ENCODE measurements at places on chromosomes 13 and 19.

DNA sequence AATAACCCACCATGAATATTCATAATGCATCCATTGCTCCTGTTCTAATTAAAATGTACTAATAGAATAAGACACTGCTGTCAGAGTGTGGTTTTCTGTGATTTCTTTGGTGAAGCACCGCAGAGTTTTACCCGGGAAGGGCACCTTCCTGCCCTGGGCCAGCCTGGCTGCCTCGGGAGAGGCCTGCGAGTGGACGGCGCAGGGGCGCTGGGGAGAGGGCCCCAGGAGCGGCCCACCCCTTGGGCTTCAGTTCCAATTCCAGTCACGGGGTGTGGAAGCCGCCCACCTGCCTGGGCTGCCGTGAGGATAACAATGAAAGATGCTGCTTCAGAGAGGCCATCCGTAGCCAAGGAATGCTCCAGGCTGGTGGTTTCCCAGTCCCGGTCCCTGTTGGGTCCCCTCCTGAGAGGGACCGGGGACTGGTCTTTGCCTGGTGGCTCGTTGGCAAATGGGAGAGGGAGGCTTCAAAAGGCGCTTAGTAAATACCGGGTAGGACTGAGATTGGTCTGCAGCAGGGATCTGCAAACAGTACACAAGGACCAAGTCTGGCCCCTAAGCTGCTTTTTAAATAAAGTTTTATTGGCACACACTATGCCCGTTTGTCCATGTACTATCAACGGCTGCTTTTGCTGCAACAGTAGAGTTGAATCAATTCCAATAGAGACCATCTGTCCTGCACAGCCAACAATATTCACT lies 18.0 kb downstream of the TCF3 start:
- no peak for DNase-seq

DNA sequence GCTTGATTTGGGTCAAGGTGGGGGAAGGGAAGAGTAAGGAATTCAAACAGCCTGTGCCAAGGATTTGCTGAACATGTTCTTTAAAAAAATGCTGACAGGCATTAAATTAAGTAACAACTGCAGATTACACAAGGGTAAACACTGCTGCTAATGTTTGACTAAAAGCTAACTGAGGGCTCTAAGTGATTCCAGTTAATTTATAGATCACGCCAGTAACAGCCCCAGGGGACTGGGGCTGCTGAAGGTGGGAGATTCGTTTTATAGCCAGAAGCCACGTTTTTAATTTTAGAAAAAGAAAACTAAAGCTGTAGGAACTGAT lies 321.7 kb downstream of the DLEU7 start:
- peak; percentile 77 for DNase-seq

DNA sequence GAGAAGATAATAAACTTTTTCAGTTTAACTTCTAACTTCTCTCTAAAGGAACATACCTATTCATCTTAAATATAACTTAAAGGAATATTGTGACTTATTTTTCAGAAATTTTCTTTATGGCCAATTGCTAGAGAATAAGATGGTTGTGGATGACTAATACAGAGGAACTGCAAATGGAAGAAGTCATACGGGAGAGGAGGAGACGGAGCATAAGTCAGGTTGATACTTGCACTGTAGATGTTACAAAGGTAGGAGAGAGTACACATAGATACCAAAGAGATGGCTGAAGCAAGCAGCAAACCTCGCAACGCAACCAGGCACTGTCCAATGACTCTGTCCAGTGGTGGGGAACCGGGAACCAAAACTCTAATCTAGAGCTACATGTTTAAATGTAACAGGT lies 963.4 kb downstream of the PCDH9 start:
- DNase-seq = no peak

- no peak for DNase-seq
Observed at GRCh38 chr13:21395953-21396352, 63.1 kb downstream of the ZDHHC20 start.

DNA sequence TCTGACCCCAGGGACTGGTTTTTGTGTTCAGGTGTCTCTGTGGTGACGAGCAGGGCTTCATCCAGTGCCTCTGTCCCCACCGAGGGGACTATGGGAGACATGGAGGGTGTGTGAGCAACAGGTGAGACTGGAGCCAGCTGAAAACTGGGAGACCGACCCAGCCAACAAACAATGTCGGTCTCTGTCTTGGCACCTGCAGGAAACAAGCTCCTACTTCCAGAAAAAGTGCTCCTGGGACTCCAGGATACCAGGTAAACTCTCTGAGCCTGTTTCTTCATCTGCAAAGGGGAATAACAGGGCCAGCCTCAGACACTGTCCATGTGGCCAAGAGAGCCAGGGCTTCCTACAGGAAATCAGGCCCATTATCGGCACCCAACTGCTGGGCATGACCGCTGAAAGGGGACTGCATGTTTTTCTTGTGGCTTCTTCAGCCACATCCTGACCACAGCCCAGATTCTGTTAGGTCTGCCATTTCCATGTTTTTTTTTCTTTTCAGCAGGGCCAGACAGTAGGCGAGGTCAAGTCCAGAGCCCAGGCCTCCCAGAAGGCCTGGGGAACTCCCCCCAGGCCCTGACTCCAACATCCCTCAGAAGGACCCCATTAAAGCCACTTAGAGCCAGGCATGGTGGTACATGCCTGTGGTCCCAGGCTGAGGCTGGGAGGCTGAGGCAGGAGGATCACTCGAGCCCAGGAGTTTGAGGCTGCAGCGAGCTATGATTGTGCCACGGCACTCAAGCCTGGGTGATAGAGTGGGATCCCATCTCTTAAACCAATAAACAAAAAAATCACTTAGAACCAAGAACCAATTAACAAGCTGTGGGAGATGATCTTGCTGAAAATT lies 836 bp upstream of the BST2 start:
- no peak for DNase-seq

DNA sequence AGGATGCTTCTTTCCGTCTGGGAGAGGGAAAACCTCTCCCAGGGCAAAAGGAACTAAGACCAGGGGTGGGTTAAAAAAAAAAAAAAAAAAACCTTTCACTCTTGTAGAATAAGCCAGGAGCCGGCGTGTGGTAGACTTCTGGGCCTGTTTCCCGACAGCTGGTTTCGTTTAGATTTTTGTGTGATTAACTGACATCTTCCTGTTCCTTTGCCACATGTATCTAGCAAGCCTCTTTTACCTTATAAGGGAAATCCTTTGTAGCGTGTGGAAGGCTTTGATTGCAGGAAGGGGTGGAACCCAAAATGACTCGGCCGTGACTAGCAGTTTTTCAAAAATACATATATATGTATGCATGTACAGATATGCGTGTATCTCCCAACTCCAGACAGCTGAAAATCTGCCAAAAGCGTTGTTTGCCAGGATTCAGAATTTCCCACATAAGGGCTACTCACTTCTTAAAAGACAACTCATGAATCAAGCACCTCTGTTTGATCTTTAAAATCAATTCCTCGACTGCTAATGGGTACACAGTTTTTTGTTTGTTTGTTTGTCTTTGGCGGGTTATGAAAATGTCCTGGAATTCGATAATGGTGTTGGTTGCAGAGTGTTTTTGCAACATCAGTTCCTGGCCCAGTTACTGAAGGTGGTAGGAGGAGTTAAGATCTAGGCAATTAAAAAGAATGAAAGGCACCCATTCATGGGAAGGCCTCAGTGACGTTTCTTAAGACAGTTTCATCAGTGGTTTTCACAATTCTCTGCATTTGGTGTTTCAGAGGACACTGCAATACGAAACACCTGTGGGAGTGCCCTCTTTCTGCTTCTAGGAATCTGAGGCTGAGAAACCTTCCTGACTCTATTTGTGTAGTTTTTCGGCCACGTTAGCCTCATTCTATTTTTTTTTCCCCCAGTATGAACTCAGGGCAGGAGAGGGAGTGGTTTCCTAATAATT lies 2.7 kb downstream of the TPM4 start:
- peak; percentile 92 for DNase-seq

- DNase-seq = no peak
Observed at GRCh38 chr19:3055741-3056416, 6.4 kb downstream of the TLE5 start.

DNA sequence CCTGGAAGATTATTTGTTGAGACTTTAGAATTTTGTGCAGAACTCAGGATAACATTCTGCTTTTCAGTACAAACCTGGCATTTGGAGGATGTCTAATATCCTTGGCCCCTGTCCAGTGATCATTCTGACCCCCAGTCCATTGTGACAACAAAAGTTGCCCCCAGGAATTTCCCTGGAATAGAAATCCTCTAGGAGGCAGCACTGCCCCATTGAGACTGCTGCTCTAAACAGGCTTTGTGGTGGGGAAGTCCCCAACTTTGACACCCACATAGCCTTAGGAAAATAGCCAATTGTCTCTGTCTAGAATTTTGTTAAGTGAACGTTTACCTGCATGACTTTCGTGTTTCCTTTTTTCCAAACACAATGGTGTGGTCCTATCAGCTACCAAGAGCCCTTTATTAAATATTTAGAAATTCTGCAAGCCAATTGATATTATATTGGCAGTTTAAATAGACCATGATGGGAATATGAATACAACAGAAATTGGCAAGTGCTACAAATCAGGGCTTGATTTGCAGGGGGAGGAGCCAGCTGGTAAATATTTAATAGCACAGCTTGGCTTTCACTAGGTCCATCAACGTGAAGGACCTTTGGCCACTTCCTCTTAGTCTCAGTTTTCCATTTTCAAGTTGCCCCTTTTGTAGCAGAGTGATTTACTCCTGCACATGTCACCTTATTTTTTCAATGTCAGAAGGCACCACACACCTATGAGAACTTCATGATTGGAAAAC lies 451.7 kb downstream of the EFNB2 start:
- DNase-seq = no peak

- DNase-seq = no peak
Observed at GRCh38 chr13:111577956-111578605, 257.6 kb downstream of the TEX29 start.

- DNase-seq = no peak
Observed at GRCh38 chr13:97385854-97386253, 48.1 kb upstream of the RAP2A start.

- DNase-seq = no peak
Observed at GRCh38 chr13:66659701-66660467, 570.3 kb downstream of the PCDH9 start.

DNA sequence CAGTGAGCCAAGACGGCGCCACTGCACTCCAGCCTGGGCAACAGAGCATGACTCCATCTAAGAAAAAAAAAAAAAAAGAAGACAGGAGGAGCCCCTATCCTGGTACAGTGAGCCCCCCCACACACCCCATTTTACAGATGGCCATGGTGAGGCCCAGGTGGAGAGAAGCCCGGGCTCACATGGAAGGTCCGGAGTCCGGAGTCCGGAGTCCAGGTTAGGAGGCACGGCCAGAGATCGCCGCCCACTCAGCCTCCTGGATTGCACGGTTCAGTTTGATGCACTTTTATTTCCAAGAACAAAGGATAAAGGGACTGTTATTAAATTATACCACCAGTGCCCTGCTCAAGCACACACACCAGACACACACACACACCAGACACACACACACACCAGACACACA lies 11.3 kb upstream of the BTBD2 start:
- DNase-seq = no peak

DNA sequence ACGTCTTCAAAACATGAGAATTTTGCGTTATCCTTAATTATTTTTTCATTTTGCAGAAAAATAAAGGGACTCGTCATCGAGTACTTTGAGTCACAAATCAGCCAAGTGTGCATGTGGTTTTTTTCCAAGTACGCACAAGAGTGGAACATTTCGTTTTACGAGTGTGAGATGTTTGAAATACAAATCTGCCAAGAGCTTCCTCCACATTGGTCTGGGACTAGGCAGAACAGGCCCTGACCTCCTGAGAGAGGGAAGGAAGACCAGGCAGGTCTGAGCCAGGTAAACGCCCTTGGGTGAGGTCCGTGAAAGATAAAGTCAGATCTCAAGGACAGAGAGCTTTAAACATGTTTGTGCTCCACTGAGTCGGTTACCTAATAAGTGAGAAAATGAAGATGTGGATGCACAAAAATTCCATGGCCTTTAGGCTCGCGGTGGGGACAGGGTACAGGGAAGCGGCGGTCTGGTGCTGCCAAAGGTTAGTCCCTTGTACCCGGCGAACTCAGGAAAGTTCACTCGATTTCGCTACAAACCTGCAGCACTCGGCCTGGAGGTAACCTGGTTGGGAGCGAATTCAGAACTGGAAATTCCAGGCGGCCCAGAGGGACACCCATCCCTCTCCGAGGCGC lies 473 bp upstream of the ITM2B start:
- DNase-seq = no peak

DNA sequence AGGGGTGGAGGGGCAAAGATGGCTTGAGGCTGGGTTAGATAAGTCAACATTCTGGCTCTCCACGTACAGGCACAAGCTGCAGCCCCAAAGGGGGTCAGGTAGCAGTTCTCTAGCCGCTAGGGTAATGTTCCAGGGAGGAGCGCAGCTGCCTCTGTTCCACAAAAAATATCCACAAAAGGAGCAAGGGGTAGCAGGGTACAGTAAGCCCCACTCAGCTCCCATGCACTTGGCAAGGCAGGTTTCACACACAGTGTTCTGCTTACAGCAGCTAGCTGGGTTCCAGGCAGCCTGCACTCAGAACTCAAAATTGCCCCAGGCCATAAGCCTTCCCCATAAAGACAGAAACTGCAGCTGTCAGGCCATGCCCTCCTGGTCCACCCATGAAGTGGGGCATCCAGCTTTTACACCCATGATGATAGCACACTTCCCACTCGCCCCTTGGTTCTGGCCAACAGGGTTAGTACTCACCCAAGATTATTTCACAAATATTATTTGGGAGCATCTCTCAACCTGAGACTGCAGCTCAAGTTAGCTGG lies 130.0 kb downstream of the CYSLTR2 start:
- DNase-seq = no peak

DNA sequence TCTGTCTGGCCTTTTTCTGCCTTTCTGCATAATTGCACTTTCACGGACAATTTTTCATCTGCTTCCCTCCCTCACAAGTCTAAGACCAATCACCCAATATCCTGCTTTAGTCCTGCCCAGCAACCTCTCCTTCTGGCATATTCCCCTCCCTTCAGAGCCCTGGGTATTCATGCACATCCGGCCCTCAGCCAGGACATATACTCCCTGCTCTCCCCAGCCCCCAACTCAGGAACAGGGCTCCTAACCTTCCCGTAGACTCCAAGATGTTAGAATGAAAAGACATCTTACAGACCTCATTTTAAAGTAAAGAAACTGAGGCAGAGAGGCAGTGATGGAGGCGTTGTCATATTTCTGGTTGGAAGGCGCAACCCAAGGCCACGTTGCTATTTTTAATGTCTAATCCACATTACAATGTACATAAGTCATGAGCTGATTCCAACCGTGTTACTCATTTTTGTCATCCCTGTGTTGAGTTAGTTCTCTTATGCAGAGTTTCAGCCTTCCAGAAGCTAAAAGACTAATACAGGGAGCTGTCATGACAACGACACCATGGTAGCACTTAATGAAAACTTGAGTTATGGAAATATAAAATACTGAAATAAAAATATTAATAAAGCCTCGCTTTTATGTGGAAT lies 209.2 kb downstream of the TSHZ3 start:
- no peak for DNase-seq

DNA sequence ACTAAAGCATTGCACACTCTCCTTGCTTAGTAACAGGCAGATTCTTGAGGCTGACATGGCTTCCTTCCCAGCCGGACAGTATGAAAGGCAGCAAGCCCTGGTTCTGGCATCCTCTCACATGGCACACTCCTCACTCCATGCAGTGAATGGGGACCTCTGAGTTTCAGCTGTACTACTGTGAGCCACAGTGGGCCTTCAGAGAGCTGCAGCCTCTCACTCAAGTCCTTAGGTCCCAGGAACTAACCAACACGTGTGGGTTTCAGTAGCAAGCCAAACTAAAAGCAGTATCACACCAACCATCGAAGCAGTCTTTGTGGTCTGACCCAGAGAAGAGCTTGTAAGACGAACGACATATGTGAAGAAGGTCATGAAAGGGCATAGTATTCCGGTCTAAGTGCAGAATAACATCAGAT lies 128.2 kb downstream of the TBC1D4 start:
- DNase-seq = no peak

- no peak for DNase-seq
Observed at GRCh38 chr19:15260939-15261338, 28.7 kb upstream of the EPHX3 start.

- no peak for DNase-seq
Observed at GRCh38 chr13:23660249-23660648, 90.0 kb downstream of the TNFRSF19 start.
